Immature natural killer cell (primary cell): ENCODE measurements at places on chromosomes 1 and 21. TPM values are rescaled to one million over a fixed set of nuclear protein-coding genes. Genes with fewer than 3 reads are reported as not detected.

ERG gene
- not detected for polyA plus RNA-seq

C1QC gene
- polyA plus RNA-seq, result not detected

DNA sequence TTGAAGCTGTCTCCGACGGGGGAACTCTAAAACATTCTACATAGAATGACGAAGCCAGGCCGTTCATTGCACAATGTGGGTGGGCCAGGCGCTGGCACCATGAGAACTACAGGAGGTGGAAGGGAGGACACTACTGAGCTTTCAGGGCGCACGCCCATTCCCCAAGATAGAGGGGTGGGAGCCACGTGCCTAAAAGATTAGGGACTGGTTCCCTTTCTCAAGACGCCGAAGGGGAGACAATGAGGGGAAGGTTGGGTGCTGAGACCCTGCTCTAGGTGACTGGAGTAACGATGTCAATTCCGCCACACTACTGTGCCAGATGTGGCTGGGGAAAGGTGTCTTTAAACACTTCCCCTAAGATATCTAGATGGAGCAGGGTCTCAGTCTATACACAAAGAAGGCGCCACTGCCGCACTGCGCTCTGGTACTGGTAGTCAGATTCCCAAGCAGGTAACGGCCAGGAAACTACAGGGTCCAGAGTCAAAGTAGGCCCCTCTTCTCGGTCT lies 782 bp downstream of the CSDE1 start:
- DNase-seq, result peak; percentile 12

LAD1 gene
- not detected for polyA plus RNA-seq

HRNR gene
- not detected for polyA plus RNA-seq

DNA sequence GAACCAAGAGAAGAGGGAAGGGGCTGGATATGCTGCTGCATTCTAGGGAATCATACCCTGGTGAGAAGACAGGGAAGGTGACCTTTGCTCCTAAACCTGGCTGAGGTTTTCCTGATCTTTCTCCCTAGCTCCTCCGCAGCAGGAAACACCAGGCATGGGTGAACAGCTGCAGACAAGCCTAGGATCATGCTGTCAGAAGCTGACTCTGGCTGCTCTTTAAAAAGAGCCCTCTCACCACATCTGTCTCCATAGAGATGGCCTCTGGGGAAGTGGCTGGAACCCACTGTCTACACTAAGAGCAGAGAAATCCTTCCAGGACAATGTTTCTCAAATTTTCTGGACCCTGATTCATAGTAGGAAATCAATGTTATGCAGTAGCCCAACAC lies 57.6 kb downstream of the CD34 start:
- no peak for DNase-seq

DNA sequence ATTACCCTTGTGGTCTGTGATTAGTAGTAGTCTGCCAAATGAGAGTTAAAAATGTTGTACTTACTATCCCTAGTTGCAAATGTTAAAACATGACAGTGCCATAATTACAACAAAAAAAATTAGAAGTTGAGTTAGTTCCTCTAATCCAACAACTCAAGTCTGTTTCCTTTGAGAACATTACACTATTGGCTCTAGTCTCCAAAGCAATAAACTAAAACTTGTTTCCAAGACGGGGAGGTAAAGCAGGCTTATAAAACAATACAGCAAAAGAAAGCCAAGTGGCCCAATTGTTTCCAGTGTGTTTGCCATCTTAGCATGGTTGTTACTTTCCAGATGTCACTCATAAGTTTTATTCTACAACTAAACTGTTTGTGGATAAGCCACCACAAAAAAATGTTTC lies 11.6 kb downstream of the KYAT3 start:
- DNase-seq, result no peak

GRCh38 chr1:159548126-159548525 lies 12.3 kb upstream of the OR10J5 start:
- DNase-seq, result no peak

KIAA0319L gene
- polyA plus RNA-seq, result 19.1 TPM

DSCAM gene
- not detected for polyA plus RNA-seq

GRCh38 chr1:108502624-108503023 lies 52.5 kb downstream of the NBPF6 start:
- no peak for DNase-seq

DNA sequence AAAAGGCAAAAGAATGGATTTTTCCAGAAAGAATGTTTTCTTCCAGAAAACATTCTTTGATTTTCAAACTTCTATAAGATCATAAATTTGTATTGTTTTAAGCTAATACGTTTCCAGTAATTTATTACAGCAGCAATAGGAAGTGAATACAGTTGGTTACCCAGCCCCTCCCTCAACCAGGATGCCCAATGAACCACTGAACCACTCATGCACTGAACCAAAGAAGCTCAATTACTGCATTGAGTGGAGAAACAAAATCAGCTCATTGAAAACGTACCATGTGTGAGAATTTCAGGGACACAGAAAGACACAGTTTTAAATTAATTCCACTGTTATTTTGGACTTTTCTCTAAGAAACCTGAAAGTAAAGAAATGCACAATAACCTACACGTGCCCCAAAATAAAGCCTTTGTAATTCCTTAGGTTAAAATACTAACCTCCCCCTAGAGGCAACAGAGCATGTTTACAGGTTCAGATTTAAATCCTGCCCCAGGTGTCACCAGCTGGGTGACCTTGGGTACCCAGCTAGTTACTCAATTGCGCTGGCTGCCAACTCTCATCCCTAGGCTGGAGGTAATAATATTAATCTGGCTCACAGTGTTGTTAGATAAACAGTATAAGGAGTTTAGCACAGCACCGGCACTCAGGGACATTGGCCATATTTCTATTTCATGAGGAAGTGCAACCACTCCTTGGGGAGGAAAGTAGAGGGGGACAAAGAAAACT lies 111.7 kb downstream of the NMNAT2 start:
- no peak for DNase-seq

DNA sequence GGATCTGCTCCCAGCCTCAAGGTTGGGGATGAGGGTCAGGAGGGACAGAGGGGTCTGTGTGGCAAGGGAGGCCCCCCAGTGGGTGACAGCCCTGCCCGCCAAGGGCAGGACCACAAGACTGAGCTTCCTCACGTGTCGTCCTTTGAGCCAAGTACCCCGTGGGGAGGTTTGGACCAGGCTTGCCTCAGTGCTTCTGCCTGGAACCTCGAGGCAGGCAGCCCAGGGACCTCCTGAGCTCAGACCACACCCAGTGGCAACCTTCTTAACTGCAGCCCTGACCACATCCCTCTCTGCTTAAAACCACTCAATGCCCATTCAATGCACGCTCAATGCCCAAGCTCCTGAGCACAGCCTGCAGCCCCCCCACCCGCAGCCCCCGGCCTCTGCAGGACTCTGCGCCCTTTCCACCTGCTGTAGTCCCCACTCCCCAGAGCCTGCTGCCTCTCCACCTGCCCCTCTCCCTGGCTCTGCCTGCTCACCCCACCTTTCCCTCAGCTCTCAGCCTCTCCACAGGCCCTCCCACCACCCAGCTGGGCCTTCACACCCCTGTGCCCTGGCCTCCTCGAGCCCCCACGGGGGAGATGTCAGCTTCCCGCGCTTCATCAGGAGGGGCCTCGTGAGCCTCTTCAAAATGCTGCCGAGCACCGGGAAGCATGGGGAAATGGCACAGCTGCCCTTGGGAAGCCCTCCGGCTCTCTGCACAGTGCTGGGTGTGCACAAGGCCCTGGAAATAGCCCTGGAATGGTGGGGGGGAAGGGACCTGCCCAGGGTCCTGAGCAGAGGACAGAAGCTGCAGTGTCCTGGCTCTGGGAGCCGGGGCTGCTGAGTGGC lies 129.3 kb upstream of the VAMP3 start:
- no peak for DNase-seq

DNA sequence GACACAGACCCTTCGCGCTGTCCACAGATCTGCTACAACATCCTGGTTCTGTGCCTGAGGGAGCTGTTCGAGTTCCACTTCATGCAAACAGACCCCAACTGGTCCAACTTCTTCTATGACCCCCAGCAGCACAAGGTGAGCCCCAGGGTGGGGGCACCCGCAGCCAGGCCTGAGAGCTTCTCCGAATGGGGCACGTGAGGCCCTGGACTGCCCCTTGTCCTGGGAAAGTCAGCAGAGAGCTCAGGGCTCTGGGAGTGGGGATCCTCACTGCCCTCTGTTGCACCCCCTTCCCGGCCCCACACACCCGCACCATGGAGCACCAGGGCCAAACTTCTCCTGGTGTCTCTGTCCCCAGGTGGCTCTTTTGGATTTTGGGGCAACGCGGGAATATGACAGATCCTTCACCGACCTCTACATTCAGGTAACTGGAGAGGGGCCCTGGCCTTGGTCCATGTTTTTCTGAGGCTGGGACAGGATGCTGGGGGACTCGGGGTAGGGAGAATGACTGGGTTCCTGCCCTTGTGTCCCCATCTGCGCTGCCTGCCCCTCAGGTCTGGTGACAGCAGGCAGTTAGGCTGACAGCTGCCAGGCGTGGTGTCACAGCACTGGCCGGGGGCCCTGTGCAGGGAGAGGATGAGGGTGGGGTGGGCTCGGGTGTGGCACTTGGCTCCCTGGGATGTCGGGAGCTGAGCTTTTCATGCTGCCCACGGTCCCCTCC lies 44.6 kb downstream of the COQ8A start:
- DNase-seq, result no peak

- DNase-seq, result no peak
Observed at GRCh38 chr1:201850053-201850397, 21.1 kb downstream of the IPO9 start.

- DNase-seq, result no peak
Observed at GRCh38 chr1:247104965-247105364, 809 bp upstream of the ZNF669 start.

DNA sequence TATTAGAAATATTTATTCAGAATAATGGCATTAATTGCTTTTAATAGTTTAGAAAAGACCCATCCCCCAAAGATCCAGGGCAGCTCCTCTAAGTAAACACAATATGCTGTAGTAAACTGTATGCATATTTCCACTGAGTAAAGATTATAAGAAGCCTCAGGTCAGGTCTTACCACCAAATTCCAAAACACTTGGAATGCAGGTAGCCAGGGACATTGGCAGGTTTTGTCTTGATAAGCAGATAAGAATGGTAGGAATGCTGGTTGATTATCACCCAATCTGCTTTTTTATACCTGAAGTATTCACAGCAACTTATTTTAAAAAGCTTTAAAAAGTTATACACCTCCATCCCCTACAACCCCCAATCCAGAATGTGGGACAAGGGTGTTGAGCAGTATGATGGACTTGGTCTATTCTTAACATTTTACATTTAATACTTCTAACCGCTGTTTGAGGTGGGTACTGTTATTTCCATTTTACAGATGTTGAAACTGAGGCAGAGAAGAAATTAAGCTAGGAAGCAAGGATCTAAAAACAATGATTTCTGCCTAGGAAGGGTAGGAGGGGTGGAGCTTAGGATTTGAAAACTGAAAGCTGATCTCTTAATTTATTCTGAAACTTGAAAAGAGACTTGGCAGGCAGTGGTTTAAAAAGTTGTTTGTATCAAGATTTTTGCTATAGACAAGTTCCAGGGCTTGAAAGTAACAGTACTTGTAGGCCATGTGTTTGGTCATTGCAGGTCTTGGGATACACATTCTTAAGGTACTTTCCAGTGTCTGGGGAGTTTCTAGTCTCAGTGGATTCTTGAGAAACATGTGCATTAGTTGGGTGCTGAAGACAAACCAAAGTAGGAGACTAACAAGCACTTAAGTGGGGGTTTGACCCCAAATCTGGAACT lies 15.6 kb upstream of the THEM4 start:
- DNase-seq, result no peak

VWA5B1 gene
- polyA plus RNA-seq, result not detected

DNA sequence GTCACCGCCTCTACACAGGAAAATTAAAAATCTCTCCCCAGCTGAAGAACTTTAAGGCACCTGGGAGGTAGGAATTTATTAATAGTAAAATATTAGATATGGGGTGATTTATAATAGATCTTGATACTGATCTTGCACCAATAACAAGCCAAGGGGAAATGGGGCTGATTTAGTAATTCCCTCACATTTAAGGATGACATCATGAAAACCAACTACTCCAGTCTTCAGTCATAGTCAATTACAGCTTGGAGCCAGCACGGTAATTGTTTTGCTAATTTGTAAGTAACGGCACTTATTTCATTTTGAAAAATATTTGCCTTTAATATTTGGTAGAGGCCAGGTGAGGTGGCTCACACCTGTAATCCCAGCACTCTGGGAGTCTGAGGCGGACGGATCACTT lies 92.8 kb downstream of the TGFBR3 start:
- no peak for DNase-seq

DNA sequence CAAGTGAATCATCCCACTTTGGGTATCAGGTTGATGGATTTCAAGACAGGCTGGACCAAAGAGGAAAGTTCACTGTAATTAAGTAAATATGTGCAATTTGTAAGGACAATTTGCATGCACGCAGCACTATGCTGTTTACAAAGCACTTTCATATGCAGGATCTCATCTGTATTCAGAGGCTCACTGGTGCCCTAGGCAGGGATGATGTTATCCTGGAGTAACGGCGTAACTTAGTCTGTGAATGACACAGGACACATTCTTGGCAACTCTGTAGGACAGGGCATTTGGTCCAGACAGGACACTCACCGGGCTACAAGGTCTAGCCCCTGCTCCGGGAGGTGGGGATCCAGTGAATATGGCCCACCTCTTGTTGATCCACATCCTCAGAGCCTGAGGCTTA lies 365.4 kb upstream of the DUSP10 start:
- no peak for DNase-seq

GRCh38 chr1:5599541-5599940 lies 392.7 kb downstream of the NPHP4 start:
- no peak for DNase-seq

CFAP57 gene
- polyA plus RNA-seq, result not detected

- DNase-seq, result no peak
Observed at GRCh38 chr1:21317035-21317689, 26.9 kb upstream of the ECE1 start.

ITLN2 gene
- polyA plus RNA-seq, result not detected

KRTAP11-1 gene
- polyA plus RNA-seq, result not detected

DNA sequence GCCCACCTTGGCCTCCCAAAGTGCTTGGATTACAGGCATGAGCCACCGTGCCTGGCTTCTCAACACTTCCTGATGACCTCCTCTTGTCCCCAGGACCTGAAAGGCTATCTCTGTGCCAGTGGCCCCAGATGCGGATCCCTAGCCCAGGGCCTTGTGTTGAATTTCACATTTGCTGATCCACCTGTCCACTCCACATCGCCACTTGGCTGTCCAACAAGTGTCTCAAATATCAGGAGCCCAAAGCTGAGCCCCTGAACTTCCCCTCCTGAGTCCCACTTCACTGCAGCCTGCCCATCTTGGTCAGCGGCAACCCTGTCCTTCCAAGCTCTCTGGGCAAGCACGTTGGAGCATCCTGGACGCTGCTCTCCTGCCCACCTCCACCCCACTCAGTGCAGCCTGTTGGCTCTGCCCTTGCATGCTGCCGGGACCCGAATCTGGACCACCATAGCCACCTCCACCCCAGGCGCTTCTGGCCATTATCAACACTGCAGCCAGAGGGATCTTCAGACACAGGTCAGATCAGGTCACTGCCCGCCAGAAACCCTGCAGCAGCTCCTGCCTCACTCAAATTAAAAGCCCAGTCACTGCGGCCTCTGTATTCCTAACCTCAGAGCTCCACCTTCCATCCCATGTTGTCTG lies 352.5 kb upstream of the VAMP3 start:
- no peak for DNase-seq

DNA sequence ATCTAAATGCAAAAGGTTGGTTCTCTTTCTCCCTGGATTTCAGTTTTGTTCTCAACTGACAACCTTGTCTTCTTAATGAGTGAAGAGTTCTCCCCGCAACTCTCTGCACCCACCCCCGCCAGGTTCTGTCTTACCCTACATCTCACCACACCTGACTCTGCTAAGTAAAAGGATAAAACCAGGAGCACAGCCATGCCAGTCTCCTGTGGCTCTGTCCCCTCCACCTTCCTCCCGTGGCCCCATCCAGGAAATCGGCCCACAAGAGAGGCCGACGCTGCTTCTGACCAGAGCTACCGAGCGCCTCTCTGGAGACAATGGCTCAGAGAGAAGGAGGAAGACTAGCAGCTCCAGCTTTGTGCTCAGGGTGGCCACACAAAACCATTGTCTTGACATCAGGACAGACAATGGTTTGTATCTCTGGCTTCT lies 72.2 kb downstream of the PLEKHA6 start:
- DNase-seq, result no peak
